ENCODE measurements at places on chromosomes 2 and 18. TPM values are rescaled to one million over a fixed set of nuclear protein-coding genes. Genes with fewer than 3 reads are reported as not detected.

ALK gene
- total RNA-seq, result not detected

LYPD6 gene
- not detected for total RNA-seq

DLX1 gene
- total RNA-seq, result not detected

TRIM43 gene
- total RNA-seq, result not detected

ST8SIA5 gene
- total RNA-seq, result not detected

DNA sequence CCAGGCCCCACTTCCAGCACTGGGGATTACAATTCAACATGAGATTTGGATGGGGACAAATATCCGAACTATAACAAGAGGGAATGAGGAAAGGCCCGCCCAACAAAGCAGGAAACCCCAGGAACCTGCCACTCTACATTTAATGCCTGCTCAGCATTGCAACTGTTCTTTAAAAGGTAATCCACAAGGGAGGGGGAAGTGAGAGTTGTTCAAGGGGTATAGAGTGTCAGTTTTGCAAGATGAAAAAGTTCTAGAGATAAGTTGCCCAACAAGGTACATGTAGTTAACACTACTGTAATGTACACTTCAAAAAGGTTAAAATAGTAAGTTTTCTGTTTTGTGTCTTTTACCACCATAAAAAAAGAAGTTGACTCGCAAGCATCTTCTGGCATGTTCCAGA is 137.6 kb downstream of the MBD2 start:
- H3K27ac ChIP-seq, result no peak overlapping the region
- no peak for DNase-seq
- H3K36me3 ChIP-seq, result no peaks in the 10 kb centered on the region

DNA sequence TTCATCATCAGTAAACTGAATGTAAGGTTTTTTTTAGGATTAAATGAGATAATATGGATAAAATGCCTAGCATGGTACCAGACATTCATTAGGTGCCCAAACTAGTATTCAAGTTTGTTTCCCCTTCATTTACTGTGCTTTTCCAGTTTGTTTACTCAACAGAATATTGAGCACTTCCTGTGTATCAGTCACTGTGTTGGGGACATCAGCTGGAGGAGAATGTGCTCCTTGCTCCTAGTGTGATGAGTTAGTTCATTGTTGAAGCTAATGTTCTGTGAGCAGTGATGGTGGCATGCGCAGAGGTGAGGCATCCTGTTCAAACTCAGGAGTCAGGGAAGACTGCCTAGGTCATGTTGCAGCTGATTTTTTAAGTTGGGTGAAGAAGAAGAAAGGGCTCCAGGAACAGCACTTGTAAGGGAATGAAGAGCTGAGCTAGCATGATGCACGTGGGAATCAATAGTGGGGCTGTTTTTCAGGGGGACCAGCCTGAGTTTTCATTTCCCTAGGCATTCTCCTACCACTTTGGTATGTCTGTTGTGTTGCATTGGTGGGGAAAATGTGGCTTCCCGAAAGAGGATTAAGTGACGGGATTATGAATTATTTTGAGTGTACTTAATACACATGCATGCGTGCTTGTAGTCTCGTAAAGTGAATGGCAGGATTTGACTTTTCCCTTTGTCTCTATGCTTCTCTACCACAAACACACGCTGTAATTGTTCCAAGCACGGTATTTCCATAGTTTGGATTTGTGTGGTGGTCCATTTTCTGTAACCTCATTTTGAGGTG is 23.7 kb downstream of the TTLL4 start:
- H3K4me3 ChIP-seq, result no peak overlapping the region
- H3K27ac ChIP-seq, result no peak overlapping the region
- DNase-seq, result no peak
- no peaks in the 10 kb centered on the region for H3K4me1 ChIP-seq

- H3K4me3 ChIP-seq, result no peak overlapping the region
- DNase-seq, result no peak
- H3K4me1 ChIP-seq, result no peaks in the 10 kb centered on the region
- H3K27ac ChIP-seq, result no peak overlapping the region
- no peaks in the 10 kb centered on the region for H3K36me3 ChIP-seq
- H3K27me3 ChIP-seq, result no peaks in the 10 kb centered on the region
Observed at GRCh38 chr2:67329513-67329912, 67.6 kb upstream of the ETAA1 start.

GRCh38 chr18:2890606-2891005 is 43.8 kb downstream of the EMILIN2 start:
- H3K27ac ChIP-seq, result no peak overlapping the region
- no peak for DNase-seq
- H3K27me3 ChIP-seq, result no peaks in the 10 kb centered on the region
- H3K36me3 ChIP-seq, result no peaks in the 10 kb centered on the region

- H3K4me3 ChIP-seq, result no peak overlapping the region
- no peaks in the 10 kb centered on the region for H3K36me3 ChIP-seq
- no peaks in the 10 kb centered on the region for H3K27me3 ChIP-seq
- H3K27ac ChIP-seq, result no peak overlapping the region
Observed at GRCh38 chr18:77059294-77059916, 73.2 kb downstream of the MBP start.

DNA sequence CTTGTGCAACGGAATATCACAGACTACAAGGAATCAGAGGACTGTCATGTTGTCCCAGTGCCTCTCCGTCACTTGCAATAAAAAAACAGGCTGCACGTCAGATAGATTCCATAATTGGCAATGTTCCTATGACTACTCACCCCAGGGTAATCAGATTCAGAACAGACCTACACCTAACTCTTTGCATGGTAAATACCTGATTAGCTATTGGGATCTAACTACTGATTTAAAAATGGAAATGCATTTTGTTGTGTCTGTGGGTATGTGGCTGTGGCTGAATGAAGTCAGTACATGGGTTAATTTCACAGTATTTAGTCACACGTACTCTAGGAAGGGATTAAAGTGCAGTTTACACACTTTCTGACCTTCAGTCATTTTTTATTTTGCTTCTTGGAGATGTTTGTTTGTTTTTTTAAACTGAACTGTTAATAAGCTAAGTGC is 91.7 kb downstream of the SCN3A start:
- no peaks in the 10 kb centered on the region for H3K36me3 ChIP-seq
- no peak overlapping the region for H3K27ac ChIP-seq
- DNase-seq, result no peak
- no peaks in the 10 kb centered on the region for H3K4me1 ChIP-seq

DNA sequence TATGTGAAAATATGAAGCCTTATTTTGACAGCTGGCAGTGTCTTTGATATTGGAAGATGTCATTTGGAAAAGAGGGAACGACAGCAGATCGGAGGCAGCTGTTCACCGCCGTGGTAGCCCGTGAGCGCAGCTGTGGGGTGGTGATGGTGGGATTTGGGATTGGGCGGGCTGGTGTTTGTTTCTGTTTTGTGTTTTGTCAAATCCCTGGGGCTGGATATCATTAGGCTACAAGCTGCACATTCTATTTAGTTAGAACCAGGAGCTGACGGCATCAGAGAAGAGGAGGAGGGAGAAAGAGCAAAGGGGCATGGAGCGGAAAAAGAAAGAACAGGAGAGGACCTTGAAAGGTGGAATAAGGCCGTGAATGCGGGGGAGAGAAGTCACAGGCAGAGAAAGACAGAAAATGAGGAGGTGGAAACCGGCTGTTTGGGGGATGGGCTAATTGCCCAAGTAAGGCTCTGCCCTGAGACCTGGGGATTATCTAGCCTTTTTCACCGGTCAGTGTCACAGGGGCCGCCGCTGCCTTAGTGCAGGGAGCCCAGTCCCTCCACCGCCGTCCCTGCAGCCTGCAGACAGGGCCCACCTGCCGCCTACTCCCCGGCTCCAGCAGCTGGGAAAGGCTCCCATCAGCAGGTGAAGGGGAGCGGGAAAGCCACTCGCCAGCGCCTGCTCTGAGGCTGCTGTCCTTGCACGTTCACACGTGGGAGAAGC is 88.0 kb downstream of the ZCCHC2 start:
- no peaks in the 10 kb centered on the region for H3K27me3 ChIP-seq
- H3K36me3 ChIP-seq, result no peaks in the 10 kb centered on the region
- H3K27ac ChIP-seq, result peak overlapping the region; percentile 4
- H3K4me1 ChIP-seq, result no peaks in the 10 kb centered on the region
- no peak overlapping the region for H3K4me3 ChIP-seq

DNA sequence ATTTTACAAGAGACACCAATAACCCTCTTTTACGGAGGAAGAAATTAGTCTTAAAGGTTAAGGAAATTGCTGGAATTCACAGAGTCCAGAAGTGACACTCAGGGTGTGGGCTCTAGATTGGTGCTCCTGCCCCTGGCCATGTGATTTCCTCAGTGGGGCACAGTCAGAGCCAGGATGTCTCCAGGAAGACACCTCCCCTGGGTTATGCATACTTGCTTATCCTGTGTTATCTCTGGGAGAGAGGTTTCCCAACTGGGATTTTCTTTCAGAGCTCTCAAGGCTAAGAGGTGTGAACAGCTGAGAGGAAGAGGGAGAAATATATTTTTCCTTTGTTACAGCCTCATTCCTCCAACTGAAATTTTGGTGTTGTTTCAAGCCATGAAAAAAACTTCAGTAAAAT is 125.6 kb upstream of the CELF4 start:
- no peak for DNase-seq
- no peaks in the 10 kb centered on the region for H3K36me3 ChIP-seq
- no peak overlapping the region for H3K4me3 ChIP-seq
- H3K27ac ChIP-seq, result no peak overlapping the region

DNA sequence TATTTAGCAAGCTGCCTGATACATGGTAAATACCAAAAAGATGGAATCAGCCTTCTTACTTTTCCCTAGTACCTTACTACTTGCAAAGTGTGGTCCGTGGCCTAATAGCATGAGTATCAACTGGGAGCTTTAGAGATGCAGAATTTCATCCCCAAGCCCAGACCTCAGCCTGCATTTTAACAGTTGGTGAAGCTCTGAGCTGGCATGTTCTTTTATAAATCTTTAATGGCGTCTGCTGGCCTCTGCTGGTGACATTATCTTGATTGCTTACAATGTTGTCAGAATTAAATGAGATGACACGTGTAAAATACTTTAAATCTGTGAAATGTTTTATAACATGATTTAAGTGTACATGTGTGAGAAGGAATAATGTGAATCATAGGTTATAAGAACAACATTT is 115.1 kb upstream of the NOSTRIN start:
- no peak overlapping the region for H3K27ac ChIP-seq
- no peaks in the 10 kb centered on the region for H3K36me3 ChIP-seq
- no peak for DNase-seq

GRCh38 chr2:172826522-172826921 is 90.9 kb downstream of the RAPGEF4 start:
- no peaks in the 10 kb centered on the region for H3K4me1 ChIP-seq
- no peak overlapping the region for H3K27ac ChIP-seq
- no peak overlapping the region for H3K4me3 ChIP-seq
- H3K27me3 ChIP-seq, result no peaks in the 10 kb centered on the region
- no peaks in the 10 kb centered on the region for H3K36me3 ChIP-seq

DNA sequence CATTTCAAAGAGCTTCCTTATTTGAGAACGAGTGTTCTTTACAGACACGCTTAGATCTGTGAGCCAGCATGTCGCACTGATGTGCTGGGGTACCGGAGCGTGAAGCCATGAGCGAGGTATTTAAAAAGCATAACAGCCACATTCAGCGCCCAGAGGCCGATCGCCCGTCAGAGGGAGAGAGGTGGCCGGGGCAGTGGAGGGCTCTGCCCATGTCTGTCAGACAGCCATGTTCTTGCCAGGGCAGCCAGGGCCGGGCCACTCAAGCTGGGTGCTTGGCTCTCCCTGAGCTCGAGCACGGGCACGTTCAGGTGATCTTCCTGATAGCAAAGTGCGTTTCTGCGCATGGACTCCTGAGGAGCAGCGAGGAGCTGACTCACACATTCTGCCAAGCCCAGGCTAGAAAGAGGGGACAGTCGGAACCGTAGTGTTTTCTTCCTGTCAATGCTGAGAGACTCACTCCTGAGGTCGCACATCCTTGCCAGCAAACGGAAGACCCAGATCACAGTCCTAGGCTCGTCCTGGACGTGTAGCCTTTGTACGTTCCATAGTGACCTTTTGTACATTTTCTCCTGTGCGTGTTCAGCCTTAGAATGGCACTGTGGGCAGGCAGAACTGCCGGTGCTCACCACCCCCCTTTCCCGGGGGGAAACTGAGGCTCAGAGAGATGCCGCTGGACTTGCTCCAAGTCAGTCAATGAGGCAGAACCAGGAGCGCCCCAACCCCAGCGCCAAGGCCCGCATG is 100.7 kb downstream of the NFATC1 start:
- peaks cover 8% of the 10 kb centered on the region for H3K4me1 ChIP-seq
- H3K27ac ChIP-seq, result no peak overlapping the region
- peaks cover 6% of the 10 kb centered on the region for H3K36me3 ChIP-seq
- H3K4me3 ChIP-seq, result no peak overlapping the region
- DNase-seq, result peak; percentile 16

GRCh38 chr2:237628247-237629187 is 1.1 kb downstream of the LRRFIP1 start:
- peaks cover 10% of the 10 kb centered on the region for H3K27me3 ChIP-seq
- no peaks in the 10 kb centered on the region for H3K36me3 ChIP-seq
- peak overlapping the region; percentile 45 for H3K4me3 ChIP-seq
- DNase-seq, result no peak
- H3K27ac ChIP-seq, result no peak overlapping the region
